ENCODE measurements at places on chromosomes 7 and 10.
A peak's percentile ranks its signal among the peaks of the same experiment; 100 is the strongest.

DNA sequence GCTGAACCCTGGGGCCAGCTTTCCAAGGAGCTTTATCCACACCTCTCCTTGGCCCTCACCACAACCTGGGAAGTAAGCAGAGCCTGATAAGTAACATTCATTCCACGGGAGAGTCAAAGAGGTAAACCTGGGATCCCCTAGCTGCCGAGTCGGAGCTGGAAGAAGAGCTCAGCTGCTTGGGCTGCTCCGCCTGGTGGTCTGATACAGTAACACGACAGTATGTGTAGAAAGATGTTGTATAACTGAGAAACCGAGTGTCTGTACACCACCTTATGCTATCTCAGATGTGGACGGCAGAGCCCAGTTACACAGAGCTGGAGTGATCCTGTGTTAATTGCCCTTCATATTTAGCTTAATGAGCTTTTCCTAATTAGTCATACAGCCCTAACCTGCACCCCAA, 151.3 kb upstream of the KMT2E start:
- no peak for DNase-seq

DNA sequence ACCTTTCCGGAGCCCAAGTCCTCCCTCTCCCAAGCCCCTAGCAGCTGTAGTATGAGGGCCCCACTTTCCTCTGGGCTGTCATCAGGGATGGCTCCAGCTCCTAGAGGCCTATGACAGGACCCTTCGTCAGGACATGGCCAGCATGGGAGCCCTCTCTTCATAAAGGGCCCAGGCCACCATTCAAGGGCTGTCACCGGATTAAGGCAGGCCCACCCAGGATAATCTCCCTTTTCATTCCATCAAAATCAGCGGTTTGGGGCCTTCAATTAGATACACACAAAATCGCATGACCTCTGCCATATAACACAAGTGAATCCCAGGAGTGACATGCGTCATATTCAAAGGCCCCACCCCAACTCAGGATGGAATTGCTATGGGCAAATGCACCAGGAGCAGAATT, 12.2 kb upstream of the GDF10 start:
- DNase-seq, result no peak

DNA sequence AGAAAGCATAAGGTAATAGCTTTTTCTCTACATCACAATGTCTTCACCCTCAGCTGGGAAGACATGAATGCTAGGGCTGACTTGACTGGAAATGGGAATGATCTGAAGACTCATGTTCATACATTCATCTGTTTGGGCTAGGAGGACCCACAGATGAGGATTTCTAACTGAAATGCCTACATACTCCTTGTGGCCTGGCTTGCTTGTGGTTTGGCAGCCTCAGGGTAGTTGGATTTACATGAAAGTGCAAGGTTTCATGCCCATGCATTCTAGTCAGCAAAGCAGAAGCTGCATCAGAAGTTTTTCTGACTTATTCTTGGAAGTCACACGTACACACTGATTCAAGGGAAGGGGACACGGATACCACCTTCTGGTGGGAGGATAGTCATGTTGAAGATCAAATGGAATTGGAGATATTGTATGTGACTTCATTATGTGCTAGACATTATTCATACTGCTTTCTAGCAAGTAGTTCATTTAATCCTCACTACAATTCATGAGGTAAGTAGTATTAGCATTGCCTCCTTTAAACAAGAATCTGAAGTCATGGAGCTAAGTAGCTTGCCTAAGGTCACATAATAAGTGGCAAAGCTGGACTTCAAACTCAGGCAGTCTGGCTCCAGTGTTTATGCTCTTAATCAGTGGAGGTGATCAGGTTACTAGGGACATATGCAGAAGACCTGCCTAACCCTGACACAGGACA, 957.0 kb downstream of the LRMDA start:
- no peak for DNase-seq

- DNase-seq, result no peak
Measured at GRCh38 chr10:71205468-71205867, 6.9 kb upstream of the UNC5B start.

- DNase-seq, result no peak
Measured at GRCh38 chr10:31920538-31920937, 8.1 kb downstream of the ARHGAP12 start.

DNA sequence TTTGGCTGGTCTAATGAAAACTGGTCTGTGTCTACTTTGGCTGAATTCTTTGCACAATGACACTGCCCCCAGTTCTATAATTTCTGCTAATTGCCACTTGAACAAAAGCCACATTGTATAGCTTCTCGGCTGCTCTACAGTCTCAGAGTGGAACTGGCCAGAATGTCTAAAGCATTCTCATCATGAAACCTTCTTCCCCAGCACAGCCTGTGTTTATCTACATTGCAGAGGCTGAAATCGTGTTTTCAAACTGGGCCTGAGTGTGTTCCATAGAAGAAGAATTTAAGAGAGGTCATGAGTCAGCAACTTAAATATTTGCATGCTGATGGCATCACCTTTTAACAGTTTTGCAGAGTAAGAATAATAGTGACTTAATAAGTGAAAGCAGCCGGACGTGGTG, 177.2 kb downstream of the BUB3 start:
- no peak for DNase-seq

- no peak for DNase-seq
Measured at GRCh38 chr10:83553366-83553765, 585.9 kb upstream of the GHITM start.

- DNase-seq, result no peak
Measured at GRCh38 chr7:2484868-2485267, 8.7 kb upstream of the GRIFIN start.

DNA sequence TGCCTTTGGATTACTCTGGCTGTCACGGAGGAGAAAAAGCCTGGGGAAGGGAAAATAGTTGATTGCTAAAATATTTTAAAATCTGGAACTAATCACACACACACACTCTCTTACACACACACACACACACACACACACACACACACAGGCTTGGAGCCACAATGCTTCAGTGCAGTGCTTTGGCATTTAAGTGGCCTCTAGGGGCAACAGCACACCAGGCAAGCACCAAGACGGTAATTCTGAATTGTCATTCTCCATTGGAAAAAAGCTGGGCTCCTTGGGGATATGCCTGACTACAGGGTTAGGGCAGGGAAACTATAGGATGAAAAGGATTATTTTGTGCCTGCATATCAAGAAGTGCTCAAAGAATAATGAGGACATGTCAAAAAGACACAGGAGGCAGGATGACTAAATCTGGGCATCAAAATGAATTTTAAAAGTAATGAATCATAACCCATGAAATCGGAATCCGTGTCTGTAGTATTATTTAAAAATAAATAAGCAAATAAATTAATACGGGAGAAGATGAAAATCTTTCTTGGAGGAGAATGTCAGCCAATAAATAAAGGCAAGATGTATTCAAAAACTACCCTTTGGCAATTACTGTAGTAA, 30.4 kb upstream of the DDC start:
- peak; percentile 51 for DNase-seq

GRCh38 chr7:155916926-155917655, 104.8 kb upstream of the SHH start:
- no peak for DNase-seq

DNA sequence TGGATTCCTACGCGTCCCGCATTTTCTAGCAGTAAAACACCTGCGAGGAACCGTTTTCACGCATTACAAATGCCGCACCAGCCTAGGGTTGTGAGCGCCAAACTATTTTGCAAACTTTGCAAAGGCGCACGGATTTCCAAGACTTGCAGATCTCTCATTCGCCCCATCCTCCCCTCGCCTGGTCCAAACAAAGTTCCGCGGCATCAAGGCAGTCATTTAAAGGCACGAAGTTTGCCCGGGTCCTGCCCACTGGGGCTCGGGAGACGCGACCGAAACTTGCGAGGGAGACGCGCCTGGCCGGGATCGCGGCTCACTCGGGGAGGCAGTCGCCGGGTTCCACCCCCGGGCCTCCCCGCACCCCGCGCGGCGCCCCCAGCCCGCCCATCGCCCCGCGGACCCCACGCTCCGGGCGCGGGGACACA, 613 bp downstream of the USP6NL start:
- peak; percentile 43 for DNase-seq
